ENCODE measurements at places on chromosomes 2 and 18.
A peak's percentile ranks its signal among the peaks of the same experiment; 100 is the strongest.

DNA sequence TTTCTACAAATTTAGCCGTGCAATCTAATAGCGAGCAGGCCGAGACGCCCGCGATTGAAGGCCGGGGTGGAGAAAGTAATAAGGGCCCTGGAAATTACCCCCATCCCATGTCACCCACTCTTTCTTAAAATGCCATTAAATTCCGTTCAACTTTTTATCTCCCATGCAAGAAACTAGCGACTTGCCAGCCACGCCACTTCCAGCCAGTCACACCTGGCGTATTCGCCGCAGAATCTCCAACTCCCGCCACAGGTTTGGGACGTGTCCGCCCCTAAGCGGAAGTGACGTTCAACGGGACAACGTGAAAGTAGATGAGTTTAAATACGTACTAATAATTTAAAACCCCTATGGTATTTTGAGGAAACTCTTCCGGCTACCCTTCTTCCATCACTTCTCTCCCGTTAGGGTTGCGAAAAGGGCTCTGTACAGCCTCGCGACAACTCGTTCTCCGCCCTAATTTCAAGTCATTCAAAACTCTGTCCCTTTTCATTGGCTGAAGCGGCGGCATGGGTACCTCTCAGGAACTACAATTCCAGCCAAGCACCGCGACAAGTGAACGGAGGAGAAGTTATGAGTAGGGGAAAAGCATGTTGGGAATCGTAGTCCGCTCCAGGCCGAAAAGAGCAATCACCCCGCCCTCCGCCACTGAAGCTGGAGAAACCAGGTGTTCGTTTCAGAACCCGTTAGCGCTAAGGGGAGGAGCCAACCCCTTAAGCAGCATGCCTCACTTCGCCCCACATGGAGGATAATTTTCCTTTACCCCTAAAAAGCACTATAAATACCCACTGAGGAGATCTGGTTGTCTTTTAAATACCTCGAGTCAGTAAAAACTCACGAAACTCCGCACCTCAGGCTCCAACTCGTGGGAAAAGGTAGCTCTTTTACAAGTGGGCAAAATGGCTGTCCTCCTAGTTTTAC is at the start of gene ZRANB3:
Gene ZRANB3 (minus strand): TSS at position 906 of the 918 bp plus-strand sequence.
- DNase-seq = peak; percentile 99

- DNase-seq = no peak
Measured at GRCh38 chr2:121721926-121722325, 14.7 kb downstream of the NIFK start.

- DNase-seq = no peak
Measured at GRCh38 chr2:15561574-15562344, 625 bp upstream of the NBAS start.

- DNase-seq = no peak
Measured at GRCh38 chr18:79694895-79695213, 15.3 kb downstream of the CTDP1 start.

GRCh38 chr2:29744976-29745375 is 176.4 kb downstream of the ALK start:
- peak; percentile 35 for DNase-seq
